Psoas muscle (tissue), 8 donors: ENCODE measurements at places on chromosomes 3 and 15.

DNA sequence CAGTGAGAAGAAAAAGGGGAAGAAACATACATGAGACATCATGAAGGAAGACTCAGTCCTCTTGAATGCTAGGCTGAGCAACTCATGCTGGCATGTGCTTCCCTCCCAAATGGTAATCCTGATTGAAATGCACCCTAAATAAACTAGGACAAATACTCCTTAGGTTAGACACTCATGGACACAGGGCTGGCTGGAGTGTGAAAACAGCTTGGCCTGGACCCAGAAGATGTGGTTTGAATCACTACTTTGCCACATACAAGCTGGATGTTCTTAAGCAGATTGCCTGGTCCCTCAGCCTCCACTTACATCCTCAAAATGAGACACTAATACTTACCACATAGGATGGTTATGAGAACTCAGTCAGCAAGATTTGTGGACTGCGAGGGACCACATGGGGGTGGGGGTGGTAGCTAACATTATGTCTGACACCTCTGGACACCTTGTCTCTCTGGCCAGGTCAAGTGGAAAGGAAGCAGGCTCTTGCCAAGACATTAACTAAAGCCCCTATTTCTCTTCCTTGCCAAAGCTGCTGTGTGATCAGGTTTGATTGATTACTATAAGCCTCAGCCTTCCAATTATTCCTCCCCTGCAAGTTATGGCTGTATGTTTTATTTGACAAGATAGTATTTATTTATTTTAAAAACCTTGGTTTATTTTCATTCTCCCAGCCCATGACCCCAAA lies 138.9 kb upstream of the SLC7A14 start:
- DNase-seq, result no peak
- no peak overlapping the region for H3K27ac ChIP-seq
- H3K4me3 ChIP-seq, result no peak overlapping the region
- no peaks in the 10 kb centered on the region for H3K4me1 ChIP-seq
- H3K36me3 ChIP-seq, result no peaks in the 10 kb centered on the region

GRCh38 chr3:187920913-187921312 lies 175.6 kb upstream of the BCL6 start:
- H3K4me3 ChIP-seq, result no peak overlapping the region
- no peaks in the 10 kb centered on the region for H3K27me3 ChIP-seq
- peaks cover 19% of the 10 kb centered on the region for H3K4me1 ChIP-seq
- H3K27ac ChIP-seq, result no peak overlapping the region
- H3K36me3 ChIP-seq, result no peaks in the 10 kb centered on the region

- peaks cover 3% of the 10 kb centered on the region for H3K36me3 ChIP-seq
- no peak overlapping the region for H3K27ac ChIP-seq
- H3K4me3 ChIP-seq, result no peak overlapping the region
- H3K4me1 ChIP-seq, result no peaks in the 10 kb centered on the region
- no peak for DNase-seq
Observed at GRCh38 chr3:15439476-15439875, 12.1 kb downstream of the EAF1 start.

DNA sequence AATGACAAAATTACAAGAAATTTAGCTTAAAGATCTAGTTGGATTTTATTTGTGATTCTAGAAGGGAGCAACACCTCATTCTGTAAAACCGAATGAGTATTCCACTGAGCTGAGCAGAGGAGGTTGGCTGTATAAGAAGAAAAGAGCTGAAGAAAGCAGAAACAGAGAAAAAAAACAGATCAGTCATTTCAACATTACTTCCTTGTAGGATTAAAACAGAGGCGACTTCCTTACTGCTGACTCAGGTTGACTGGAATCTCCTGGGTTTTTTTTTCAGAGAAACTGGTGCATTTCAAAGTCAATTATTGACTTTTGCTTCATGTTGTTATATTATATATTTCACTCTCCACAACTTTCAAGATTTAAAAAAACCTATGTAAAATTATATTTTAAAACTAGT lies 368.1 kb upstream of the UBE2E2 start:
- H3K4me3 ChIP-seq, result no peak overlapping the region
- no peaks in the 10 kb centered on the region for H3K27me3 ChIP-seq
- no peak for DNase-seq
- no peak overlapping the region for H3K27ac ChIP-seq
- H3K36me3 ChIP-seq, result no peaks in the 10 kb centered on the region
